HCT116 (cell line): ENCODE measurements at places on chromosomes 12 and 14. TPM values are rescaled to one million over a fixed set of nuclear protein-coding genes. Genes with fewer than 3 reads are reported as not detected.

The RDH12 gene
- 0.27 TPM for total RNA-seq

The MIPOL1 gene
- 15.4 TPM for total RNA-seq

The HDAC7 gene
- total RNA-seq, result 38.1 TPM

The HSPB8 gene
- 3.5 TPM for total RNA-seq

The SLC4A8 gene
- 1.4 TPM for total RNA-seq

The EML5 gene
- 1.8 TPM for total RNA-seq

The CHGA gene
- not detected for total RNA-seq

The TUBA1C gene
- total RNA-seq, result 571 TPM

The EFS gene
- total RNA-seq, result 0.10 TPM

The AQP2 gene
- total RNA-seq, result not detected

- DNase-seq, result no peak
Observed at GRCh38 chr14:67240168-67240932, 885 bp upstream of the PALS1 start.

DNA sequence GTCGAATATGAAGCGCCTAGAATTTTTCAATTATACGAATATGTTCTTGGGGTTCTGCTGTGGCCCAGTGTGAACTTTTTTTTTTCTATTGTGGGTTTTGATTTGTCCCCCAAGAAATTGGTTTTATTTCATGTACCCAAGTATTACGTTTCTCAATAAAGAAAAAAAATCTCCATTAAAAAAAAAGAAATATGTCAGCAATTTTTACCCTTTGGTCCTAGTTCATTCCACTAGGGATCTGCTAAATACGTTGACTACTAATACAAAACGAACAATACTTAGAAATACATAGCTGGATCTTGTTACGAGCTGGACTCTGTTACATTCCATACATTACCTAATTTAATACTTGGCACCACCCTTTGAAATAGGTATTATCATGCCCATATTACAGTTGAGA, 216.9 kb downstream of the SLC16A7 start:
- no peak for DNase-seq

GRCh38 chr12:75984577-75985182, 46.9 kb downstream of the PHLDA1 start:
- no peak for DNase-seq

DNA sequence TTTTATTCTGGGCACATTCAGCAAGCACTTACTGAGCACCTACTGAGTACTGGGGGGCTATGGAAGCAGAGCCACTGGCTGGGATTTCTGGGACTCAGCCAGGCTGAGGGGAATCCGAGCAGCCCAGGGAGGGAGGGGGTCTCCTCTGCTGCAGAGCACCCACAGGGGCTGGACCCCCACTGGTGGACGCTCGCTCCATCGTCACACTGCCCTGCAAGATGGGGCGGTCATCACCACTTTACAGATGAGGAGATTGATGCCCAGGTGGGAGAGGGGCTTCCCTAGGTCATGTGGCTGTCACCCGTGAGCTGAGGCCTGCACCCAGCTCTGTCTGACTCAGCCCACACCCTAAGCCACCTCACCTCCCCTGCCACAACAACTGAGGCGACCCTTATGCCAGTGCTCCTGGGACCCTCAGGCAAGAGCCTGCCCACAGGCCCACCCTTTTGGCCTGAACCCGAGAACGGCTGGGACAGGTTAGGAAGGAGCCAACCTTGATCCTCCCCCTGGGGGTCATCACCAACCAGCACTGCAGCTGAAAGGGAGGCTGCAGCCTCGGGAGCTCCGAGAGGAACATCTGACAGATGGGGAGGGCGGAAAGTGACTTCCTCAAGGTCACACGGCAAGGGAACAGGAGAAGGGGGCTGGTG, 74.4 kb downstream of the SERPINA3 start:
- DNase-seq, result no peak

DNA sequence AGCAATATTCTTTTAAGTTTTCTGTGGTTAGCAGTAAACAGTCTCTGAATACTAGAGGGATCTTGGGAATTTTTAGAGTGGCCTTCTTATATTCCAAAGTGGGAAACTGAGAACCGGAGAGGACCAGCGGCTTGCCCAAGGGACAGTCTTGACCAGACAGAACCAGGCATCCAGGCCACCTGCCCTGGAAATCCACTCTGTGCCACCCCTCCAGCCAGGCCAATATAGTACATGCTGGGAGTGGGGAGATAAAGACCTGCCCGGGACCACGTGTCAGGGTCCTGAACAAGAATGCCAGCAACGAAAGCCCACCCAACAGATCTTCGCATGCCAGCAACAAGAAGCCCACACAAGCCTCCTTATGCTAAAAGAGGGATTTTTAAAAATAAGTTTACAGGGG, 49.4 kb upstream of the RIN3 start:
- DNase-seq, result no peak

- DNase-seq, result no peak
Observed at GRCh38 chr14:69712599-69713088, 54.3 kb upstream of the SRSF5 start.

GRCh38 chr12:54217774-54218241, 29.0 kb upstream of the SMUG1 start:
- DNase-seq, result no peak

DNA sequence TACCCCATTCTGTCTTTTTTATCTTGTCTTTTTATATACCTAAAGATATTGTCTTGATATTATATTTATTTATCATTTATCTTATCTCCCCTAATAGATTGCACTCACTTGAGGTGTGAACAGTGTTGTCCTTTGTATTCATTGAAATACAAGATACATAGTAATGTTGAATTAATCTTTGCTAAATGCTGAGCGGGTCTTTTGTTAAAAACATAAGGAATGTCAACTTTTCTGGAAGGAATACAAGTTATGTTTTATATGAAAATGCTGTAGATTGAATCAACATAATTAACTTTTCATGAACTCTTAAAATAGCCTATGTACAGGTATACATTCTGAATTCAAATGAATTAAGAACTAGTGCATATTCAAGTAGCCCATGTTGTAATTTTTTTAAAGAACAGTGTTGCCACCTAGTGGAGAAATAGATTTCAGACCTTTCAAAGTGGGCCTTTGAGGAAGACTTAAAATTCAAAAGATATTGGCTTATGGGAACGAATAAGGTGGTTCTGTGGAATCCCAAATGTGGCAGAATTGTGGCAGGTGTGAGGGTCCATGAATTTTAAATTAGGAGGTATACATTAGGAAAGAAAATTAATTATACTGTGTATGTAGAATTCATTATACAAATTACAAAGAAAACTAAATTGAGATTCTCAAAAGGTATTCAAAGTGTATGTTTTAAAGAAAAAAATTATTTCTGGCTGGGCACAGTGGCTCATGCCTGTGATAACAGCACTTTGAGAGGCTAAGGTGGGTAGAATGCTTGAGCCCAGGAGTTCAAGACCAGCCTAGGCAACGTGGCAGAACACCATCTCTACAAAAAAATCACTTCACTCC, 19.1 kb downstream of the BBOF1 start:
- DNase-seq, result no peak

- no peak for DNase-seq
Observed at GRCh38 chr12:34021071-34021470, 1.2 kb upstream of the ALG10 start.

GRCh38 chr14:94054401-94054800, 26.6 kb downstream of the DDX24 start:
- no peak for DNase-seq

- DNase-seq, result no peak
Observed at GRCh38 chr12:65364046-65364445, 85.6 kb downstream of the MSRB3 start.

DNA sequence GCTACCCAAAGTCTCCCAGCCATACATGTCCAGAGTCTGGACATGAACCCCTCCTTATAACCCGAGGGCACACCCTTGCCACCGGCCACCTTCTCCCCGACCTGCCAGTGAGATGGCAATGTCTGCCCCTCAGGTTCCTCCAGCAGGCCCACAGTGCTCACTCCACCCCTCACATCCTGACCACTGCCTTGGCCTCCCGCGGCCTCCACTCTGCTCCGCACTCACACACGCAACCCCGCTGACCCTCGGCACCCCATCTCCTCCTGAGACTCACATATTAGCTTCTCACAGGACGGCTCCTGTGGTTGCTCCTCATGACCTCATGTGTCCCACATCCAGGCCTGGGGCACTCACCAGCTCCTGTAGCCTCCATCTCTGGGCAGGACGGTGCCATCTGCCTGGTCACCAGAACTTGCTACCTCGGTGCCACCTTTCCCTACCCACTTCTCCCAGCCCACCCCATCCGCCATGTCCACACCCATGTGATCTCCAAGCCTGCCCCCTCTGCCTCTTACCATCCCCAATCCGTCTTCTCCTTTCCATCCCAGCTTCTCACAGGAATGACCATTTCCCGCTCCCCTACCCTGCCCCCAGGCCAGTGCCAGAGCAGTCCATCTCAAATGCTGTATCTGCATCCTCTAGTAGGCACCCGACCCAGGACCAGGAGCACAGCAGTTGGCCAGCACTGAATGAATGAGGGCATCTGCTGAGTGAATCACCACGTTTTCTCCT, 198.6 kb upstream of the DIO3 start:
- no peak for DNase-seq

GRCh38 chr12:24921251-24922038, 27.5 kb downstream of the BCAT1 start:
- DNase-seq, result no peak

DNA sequence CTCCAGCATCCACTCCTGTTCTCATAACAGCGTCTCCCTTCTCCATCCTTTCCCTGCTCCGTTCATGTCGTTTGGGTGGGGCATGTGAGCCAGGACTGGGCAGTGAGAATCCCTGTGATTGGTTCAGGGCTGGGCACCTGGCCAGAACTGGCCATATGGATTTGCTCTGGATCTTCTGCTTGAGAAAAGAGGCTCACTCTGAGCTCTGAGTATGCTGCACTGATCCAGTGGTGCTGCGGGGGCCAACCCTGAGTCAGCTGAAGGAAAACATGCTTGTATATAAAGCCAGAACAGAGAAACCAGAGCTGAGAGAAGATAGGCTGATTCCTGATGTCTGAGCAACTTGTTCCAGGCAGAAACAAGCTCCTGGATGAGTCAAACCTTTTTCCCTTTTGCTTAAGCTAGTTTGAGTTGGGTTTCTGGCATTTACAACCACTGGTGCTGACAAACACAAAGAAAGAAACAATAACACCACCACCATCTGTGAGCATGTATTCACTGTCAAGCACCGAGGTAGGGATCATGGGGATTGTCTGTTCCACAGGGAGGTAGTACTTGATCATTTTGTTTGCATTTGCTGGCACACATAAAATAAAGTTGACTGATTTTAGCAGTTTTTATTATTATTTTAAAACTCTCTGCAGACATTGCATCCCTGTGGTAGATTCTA, 14.0 kb upstream of the HPD start:
- DNase-seq, result no peak

DNA sequence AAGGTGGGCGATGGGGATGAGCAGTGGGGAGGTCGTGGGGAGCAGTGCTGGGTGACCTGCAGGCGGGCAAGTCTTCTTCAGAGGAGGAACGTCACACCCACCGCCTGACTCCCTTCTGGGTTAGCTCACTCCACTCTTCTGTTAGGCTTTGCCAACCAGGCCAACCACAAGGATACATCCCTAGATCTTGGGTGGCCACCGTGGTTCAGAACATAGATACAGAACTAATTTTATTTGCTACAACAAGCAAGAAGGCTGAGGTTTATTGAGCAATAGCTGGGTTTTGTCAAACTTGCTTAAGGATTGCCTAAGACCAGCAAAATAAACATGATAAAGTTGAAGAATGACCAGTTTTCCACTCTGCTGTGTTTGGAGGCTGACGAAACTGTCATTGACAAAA, 109.4 kb downstream of the DACT1 start:
- DNase-seq, result no peak

DNA sequence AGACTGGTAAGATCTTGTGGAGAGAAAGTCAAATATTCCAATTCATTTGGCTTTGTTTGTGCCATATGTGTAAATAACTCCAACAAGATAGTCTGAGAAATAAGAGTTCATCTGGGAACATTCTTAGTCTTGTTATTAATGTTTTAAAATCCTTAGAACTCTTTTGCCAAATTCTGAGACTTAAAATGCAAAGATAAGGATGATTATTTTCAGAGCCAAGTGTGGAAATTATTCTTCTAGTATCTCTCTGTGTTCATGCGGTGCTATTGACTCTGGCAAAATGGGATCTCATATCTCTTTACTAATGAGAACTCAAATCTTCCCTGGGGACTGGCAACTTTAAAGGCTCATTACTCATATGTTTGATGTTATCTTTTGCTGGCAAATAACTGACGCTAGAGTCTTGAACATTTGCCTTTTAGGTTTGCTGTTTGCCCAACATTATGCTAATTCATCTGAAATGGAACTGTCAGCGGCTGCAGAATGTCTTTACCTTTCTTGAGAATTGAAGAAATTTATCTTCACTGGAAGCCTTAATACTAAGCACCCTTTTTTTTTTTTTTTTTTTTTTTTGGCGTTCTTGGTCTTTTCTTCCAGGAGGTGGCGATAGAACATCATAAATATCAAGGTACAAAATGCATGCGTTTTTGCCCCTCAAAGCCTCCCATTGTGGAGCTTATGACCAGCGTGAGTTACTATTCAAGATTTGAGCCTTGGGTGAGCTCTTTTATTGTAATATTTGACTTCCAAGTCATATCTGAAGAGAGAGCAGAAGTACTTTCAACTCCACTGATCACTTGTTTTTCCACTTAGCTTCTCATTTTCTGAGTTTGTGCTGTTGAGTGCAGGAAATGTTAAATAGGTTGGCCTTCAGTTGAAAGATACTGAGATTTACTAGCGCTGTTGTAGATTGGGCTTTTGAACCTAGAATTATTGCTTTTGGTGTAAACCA, 86.5 kb downstream of the CAND1 start:
- peak; percentile 34 for DNase-seq

DNA sequence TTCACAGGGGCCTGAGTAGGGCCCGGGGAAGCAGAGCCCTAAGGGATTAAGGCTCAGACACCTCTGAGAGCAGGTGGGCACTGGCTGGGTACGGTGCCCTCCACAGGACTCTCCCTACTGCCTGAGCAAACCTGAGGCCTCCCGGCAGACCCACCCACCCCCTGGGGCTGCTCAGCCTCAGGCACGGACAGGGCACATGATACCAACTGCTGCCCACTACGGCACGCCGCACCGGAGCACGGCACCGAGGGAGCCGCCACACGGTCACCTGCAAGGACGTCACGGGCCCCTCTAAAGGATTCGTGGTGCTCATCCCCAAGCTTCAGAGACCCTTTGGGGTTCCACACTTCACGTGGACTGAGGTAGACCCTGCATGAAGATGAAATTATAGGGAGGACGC, 7.1 kb downstream of the LTBR start:
- DNase-seq, result no peak

DNA sequence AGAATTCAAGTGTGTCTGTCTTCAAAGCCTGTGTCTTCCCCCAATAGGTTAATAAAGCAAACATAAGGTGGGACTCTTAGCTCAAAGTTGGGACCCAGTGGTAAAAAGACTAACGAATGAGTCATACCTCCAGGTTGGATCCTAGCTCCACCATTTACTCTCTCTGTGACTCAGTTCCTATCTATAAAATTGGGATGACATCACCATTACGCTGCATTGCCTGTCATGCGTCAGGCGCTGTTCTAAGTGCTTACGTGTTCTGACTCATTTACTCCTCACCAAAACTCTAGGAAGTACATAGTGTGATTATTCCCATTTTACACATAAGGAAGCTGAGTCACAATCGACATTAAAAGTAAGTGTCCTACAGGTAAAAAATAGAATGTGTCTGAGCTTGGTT, 915.8 kb downstream of the VRK1 start:
- peak; percentile 73 for DNase-seq
